ENCODE measurements at places on chromosomes 1 and 21.

DNA sequence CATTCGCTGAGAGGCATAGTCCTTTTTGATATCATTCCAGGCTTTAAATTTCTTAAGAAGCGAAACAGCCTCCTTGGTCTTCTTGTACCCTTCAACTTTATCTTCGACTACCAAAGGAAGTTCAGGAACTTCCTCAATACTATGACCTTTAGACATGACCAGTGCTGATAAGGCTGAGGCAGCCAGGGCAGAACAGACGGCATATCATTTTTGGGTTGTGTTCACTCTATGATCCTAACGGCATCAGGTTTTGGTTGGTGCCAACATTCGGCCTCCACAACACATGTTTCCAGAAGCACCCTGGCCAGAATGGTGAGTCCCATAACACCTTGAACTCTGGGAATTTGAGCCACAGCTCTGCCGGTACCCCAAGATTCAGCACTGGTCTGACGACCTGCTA, 31.4 kb upstream of the MYOC start:
- DNase-seq, result no peak

GRCh38 chr1:31224068-31224467, 15.6 kb downstream of the NKAIN1 start:
- DNase-seq, result no peak

- DNase-seq, result no peak
Measured at GRCh38 chr1:167022384-167022783, 33.3 kb downstream of the MAEL start.

GRCh38 chr1:55530749-55531478, 315.8 kb upstream of the USP24 start:
- DNase-seq, result no peak

GRCh38 chr21:34235514-34235913, 128.3 kb upstream of the KCNE2 start:
- DNase-seq, result no peak

- no peak for DNase-seq
Measured at GRCh38 chr1:46757956-46758528, 39.1 kb upstream of the EFCAB14 start.

DNA sequence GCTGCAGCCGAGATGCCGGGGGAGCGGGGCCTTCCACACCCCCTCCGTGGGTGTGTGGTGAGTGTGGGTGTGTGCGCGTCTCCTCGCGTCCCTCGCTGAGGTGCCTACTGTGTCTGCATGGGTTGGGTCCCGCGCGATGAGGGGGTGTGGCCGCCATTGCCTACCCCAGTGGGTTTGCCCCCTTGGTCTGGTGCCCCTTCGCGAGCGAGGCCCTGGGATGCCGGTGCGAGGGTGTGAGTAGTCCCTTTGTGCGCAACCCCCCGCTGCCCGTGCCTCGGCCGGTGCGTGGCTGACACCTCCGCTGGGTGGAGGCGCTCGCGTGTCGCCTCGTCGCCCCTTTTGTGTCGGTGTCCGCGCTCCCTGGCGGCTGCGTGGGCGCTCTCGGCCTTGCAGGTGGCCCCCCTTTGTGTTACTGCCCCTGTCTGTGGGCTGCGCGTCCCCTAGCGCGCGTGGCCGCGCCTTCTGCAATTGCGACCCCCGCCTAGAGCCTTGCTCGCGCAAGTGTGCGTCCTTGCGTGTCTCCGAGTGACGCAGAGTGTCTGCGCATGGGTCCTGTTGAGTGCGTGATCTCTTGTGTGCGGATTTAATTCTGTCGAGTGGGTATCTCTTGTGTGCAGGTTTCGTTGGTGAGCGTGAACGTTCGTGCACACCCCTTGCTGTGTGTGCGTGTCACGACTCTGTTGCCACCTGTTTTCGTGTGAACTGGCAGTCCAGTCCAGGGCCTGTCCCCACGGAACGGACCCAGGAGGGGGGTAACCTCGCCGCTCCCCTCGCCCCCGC, 553 bp downstream of the TTC3 start:
- DNase-seq, result peak; percentile 68

DNA sequence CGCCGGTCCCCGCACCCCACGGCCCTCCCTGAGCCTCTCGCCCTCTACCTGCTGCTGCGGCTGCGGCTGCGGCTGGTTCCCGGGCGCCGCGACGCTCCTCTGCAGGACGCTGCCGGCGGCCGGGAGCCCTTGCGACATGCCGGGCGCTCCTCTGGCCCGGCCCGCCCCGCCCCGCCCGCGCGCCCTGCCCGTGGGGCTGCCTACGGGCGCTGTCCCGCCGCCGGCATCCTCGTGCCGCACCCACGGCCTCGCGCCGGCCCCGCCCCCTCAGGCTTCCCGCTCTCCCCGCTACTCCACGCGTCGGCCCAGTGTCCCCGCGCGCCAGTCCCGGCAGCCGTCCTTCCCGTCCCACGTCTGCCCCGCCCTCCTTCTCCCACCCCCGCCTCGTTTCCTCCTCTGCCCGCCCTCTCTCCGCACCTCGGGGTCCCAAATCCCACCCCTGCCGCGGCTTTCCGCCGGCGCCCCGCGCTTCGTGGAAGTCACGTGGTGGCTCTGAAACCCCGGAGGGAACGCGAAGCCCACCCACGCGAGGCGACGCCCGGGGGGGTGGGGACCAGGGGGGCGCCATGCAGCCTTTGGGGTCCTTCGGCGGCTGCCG, at the start of gene BATF3:
Gene BATF3, minus strand, starts transcription at position 216 of the 598 bp plus-strand sequence. Its CDS starts 78 bp downstream, at position 138.
- DNase-seq, result peak; percentile 16

DNA sequence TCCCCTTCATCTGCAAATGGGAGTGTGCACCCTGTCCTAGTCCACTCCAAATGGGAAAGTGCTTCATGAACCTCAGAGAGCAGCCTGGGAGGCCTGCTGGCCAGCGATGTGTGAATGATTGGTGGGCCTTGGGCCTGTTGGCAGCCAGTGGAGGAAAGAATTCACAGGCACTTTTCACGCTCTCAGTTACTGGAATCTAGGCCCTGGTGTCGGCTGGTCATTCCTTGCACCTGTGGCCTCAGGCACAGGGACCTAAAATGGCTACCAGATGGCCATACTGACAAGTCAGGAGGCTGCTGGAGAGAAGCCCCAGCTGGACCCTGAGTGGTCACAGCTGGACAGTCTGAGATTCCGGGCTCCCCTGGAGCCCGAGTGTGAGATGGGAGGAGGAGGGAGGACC, 18.4 kb upstream of the EDN2 start:
- DNase-seq, result no peak

- peak; percentile 18 for DNase-seq
Measured at GRCh38 chr1:181425566-181425965, 57.8 kb upstream of the CACNA1E start.

- no peak for DNase-seq
Measured at GRCh38 chr1:33295023-33295422, 25.9 kb downstream of the A3GALT2 start.

DNA sequence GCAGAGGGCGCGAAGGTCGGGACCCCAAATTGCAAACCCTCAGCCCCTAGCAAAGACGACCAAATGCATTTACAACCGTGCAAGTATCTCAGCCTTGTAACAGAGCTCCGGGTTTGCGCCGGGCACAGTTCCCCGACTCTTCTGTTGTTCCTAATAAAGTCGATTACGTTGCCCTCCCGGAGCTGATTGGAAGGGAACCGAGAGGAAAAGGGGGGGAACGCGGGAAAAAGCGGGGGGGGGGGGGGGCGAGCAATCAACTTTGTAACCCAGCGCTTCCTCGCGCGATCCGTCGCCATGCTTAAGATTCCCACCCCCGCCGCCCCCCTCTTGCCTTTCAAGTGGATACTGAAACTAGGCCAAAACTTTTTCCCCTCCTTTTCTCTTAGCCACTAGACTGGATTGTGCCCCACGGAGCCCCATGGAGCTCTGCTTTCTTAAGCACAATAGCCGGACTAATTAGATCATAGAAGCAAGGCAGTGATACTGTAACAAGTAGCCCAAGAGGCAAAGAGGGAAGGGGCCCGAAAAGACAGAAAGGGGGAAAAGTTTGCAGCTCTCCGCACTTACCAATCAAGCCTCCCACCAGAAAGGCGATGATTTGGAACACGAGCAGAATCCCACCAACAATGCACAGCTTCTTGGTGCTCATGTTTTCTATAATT, 565 bp downstream of the WLS start:
- DNase-seq, result no peak

DNA sequence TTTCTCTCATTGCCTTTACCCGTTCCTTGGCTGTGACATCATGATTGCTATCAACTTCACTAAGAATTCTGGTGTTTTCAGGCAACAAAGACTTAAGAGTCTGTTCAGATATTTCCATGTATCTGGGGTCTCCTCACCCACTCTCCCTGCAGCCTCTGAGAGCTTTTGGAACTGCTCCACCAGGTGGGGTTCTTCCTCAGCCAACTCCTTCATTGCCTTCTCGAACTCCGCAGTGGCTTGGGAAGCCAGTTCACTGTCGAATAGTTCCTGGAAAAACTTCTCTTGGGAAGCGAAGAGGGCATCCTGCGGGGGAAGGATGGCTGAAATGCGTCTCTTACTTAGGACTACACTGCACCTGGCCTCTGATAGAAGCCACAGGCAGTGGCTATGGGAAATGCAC, 2.1 kb downstream of the PEX19 start:
- DNase-seq, result no peak

DNA sequence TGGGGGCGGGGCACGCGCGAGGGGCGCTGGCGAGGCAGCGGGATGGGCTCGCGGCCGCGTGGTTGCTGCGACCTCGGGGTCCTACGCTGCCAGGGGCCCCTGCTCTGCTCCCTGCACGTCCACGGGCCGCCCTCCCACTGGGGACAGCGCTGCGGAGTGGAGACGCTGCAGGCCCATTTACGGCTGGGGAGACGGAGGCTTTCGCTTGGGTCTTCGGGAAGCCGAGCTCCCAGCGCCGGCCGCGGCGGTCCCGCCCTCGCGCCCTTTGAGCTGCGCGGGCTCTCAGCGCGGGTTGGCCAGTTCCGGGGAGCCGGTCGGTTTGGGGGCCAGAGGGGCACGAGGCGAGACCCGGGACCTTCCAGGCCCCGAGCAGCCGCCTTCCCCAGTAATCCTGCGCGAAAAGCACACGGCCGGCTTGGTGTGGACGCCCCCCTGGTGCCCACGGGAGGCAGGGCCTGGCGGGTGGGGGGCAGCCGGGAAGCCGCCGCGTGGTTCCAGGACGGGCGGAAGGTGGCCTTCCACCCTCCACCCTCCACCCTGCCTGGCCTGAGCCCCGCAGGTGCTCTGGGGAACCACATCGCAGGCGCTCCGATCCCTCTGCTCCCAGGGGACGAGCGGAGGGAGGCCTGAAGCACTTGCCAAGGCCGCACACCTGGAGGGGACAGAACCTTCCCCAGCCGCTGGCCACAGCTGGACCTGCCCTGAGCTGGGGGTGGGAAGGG, 570 bp upstream of the PEX10 start:
- peak; percentile 69 for DNase-seq

- no peak for DNase-seq
Measured at GRCh38 chr1:145912128-145912641, 2.3 kb upstream of the ITGA10 start.

DNA sequence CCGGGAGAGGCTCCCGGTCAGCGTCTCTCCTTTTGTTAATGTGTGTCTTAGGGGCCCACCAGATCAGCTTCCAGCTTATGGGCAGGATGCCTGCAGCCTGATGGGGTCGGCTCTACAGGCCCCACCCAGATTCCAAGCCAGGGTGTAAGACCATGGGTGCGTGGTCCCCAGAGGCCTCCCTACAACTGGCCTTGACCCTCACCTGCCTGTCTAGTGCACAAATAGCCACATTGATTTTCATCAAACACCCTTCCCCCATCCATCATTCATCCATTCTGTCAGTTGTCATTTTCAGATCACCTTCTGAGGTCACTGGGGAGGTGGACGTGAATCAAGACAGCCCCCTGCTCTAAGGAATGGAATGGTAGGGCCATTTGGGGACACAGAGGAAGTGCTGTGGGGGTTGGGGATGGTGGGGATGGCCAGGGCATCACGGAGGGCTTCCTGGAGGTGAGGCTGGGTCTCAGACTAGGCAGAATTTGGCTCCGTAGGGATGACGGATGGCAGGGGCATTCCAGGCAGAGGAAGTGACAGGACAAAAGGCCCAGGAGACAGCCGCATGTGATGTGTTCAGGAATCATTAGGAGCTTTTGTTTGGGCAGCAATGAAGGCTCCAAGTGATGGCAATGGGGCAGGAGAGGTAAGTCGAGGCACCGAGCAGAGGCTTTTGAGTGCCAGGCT, 118.8 kb downstream of the EPHB2 start:
- no peak for DNase-seq

DNA sequence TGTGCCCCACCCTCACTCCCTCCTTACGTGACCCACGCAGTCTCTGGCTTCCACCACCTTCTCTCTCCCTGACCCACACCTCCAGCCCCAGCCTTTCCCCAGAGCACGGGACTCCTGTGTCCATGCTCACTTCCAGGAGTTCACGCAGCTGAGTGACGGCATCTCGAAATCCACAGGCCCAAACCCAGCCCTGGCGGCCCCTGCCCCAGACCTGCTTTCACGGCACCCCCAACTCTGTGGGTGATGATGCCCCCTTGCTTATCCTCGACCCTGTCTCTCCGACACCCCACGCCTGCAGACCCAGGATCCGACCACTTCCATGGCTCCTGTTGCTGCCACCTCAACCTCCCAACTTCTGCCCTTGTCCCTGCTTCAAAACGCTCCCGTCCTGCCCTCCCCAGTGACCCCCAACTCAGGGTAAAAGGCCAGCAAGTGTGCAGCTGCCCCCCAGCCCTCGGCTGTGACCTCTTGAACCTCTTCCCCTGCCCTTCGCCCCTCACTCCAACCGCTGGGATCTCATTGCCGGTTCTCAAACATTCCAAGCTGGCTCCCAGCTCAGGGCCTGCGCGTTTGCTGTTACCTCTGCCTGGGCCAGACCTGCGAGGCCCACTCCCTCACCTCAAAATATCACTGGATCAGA, 30.4 kb upstream of the LAPTM5 start:
- no peak for DNase-seq

DNA sequence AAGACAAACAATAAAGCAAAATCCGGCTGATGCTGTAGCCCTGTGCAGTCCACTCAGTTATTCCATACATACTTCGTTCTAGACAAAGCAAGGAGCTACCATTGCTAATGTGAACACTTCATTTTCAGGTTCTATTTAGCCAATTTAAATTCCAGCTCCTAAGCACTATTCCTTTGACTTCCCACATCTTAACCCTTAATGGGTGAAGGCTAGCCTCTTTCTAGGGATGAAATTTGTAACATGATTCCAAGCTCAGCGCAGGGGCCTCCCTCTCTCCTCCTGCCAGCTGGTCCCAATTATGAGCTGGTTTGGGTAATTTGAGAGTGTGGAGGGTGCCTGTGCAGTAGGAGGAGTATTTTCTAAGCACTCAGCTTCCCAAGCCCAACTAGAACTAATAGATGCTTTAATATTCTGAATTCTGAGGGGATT, 53.9 kb upstream of the PTGFRN start:
- DNase-seq, result no peak

Data from NAMALWA (cell line).